ENCODE measurements at places on chromosomes 5 and 9.

- DNase-seq = no peak
Observed at GRCh38 chr9:121672986-121673385, 21.6 kb downstream of the DAB2IP start.

- DNase-seq = no peak
Observed at GRCh38 chr5:156991714-156992113, 28.7 kb upstream of the TIMD4 start.

DNA sequence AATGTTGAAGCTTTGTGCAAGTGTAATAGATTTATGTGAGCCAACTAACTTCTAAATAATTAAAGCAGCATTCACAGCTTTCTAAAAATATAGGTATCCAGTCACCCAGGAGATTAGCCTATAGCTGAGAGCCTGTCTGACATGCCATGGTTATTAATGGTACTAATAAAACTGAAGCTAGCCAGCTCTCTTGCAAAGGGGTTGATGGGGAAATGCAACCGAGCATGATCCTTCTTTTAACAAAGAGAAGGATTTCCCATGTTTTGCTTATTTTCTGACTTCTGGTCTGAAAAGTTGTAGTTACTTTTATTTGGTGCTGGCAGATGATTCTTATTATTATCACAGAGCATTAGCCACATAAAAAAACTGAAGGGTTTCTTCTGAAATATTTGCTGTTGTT is 488.7 kb upstream of the CYLC2 start:
- no peak for DNase-seq

DNA sequence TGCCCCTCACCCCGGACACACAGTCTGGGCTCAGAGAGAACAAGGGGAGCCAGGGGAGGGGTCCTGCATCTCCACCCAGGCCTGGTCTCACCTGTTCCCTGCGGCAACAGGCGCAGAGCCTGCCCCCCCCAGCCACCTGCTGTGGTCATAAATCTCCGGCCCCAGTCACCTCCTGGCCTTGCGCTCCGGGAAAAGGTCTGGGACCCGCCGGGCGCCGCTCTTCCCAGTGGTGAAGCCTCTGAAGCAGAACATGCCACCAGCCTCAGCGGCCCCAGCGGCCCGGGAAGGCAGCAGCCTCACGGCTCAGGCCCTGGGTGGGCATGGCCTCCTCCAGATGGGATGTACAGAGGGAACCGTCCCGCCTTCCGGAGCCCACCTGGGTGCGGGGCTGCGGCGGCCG is 20.6 kb downstream of the NOTCH1 start:
- DNase-seq = no peak

DNA sequence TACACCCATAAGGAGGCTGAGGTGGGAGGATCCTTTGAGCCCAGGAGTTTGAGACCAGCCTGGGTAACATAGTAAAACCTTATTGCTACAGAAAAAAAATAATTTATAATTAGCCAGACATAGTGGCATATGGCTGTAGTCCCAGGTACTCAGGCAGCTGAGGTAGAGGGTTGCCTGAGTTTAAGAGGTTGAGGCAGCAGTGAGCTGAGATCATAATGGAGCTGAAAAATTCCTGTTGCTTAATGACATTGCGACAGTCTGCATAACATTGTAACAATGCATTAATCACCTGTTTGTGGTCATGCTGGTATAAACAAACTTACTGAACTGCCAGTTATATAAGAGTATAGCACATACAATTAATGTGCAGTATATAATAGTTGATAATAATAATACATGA is 214.2 kb downstream of the TRIM32 start:
- no peak for DNase-seq

DNA sequence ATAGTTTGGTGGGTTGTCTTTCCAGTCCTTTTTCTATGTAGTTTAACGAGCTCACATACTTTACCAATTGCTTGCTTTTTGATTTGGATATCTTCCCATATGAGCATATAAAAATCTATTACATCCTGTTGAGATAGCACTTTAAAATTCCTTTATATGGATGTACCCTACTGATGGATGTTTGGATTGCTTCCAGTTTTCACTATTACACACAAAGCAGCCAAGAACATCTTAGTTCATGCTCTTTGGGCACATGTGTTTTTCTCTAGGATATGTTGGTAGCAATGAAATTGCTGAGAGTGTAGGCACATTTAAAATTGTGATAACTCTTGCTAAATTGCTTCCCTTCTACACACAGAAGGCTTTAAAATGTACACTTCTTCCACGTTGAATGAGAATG is 56.1 kb upstream of the NTRK2 start:
- DNase-seq = no peak

DNA sequence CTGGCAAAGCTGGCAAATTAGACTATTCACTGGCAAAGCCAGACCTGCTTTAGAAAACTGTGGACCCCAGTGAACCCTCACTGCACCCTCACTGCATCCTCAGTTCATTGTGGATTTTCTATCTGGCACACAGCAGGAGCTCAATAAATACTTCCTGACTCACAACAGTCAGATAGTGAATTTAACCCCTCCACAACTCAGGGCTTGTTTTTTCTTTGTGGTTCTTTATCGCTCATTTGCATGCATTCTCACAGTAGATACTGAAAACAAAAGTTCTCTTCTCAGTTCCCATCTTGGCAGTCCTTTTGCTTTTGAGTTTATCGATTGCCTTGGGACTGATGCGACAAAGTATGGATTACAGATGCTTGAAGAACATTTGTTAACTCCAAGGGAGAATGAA is 99.8 kb downstream of the ACTL7B start:
- no peak for DNase-seq

- no peak for DNase-seq
Observed at GRCh38 chr9:113375057-113376023, 1.4 kb downstream of the HDHD3 start.

DNA sequence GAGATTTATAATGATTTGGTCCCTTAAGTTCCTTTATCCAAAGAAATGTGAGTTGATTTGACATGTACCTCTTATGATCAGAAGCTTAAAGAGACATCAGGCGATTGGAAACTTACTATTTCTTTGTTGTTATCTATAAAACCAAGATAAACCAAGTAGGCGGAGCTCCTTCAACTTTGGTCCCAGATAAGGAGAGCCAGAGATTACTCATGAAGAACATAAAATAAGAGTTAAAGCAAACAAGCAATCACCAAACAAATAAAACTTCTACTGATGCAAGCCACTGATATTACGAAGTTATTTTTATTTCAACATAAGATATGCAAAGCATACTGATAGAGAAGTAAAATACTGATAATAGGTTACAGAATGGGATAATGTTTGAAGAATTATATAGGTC is 141.5 kb upstream of the CDH18 start:
- DNase-seq = no peak

- no peak for DNase-seq
Observed at GRCh38 chr5:17794201-17794600, 159.9 kb downstream of the TAF11L14 start.

DNA sequence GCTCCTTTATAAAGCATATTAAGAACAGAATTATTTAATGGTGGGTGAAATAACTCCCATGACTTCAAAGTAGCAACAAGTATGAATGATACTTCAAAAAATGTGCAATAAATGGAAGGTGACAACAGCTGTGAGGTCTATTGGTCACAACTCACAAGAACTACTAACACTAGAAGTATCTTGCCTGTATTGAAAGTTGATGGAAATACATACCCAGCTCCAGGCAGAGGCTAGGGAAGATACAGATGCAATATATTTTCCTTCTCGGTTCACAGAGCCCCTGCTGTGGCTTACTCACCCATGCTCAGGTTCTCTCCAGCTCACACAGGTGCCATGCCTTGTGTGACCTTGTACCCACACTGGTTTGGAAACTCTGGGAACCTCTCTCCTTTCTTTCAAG is 133.8 kb downstream of the LIFR start:
- no peak for DNase-seq

- DNase-seq = no peak
Observed at GRCh38 chr9:76588316-76588715, 129.3 kb downstream of the GCNT1 start.

DNA sequence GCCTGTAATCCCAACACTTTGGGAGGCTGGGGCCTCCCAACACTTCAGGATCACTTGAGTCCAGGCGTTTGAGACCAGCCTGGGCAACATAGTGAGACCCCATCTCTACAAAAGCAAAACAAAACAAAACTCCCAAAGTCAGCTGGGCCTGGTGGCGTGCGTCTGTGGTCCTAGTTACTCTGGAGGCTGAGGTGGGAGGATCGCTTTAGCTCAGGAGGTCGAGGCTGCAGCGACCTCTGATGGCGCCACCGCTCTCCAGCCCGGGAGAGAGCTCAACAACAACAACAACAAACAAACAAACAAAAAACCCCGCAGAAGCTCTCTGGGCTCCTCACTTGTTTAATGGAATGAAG is 528 bp downstream of the ACOT12 start:
- no peak for DNase-seq

GRCh38 chr9:109593612-109594011 is 95.5 kb upstream of the PTPN3 start:
- no peak for DNase-seq

- DNase-seq = peak; percentile 78
Observed at GRCh38 chr9:94945197-94946144, 219.0 kb downstream of the AOPEP start.

- no peak for DNase-seq
Observed at GRCh38 chr5:14781106-14781505, 90.5 kb downstream of the ANKH start.

- no peak for DNase-seq
Observed at GRCh38 chr5:56981548-56982315, 29.8 kb upstream of the MIER3 start.

DNA sequence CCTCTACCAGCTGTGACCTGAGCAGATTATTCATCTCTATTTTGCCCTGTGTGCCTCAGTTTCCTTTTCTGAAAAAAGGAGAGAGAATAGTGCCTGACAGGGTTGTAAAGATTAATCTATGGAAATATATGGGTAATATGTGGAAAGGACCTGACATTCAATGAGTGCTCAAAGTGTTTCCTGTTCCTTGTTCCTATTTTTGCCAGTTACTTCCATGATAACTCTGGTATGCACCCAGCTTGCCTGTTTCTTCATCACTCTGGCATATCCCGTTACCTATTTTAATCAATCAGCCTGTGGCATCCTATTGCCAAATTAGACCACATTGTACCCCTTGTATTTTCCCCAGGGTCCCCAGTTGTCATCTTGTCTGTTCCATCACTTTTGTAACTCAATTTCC is 3.6 kb upstream of the ARAP3 start:
- DNase-seq = no peak

- DNase-seq = no peak
Observed at GRCh38 chr5:172370648-172371545, 83.4 kb downstream of the SH3PXD2B start.

DNA sequence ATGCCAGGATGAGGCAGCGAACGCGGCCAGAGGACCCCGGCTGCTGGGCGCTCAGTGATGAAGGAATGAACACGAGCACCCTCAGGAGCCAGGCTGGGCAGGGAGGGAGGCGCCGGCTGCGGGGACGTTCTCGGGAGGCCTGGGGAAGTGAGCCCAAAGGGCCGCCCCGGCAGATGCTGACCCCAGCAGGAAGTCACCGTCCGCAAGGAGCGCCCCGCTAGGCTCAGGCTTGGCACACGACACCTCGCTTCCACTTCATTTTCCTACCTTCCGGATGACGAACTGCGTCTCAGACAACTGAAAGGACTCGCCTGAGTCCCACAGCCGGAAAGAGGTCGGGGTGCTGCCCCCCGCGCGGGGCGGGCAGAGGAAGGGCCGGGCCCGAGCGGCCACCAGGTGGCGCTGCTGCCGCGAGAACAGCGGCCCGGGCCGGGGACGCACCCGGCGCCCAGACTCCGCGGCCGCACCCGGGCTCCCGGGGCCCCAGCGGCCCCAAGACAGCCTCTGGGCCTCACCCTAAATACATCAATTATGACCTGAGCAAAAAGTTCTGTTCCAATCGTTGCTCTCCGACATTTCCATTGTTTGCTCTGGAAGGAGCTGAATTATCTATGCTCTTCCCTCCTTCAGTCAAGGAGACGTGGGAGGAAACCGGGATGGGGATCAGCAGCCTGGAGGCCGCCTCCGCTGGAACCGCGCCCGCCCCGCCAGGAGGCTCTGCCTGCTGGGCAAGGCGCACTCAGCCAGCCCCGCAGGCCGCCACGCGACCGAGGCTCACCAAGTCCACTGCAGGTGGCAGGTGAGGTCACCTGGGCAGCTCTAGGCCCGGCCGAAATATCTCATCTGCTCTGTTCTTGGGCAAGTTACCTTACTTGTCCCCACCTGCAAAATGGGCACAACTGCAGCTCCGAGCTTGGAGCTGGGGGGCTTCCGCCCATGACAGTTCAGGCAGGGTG is 107.0 kb downstream of the ZNF354C start:
- DNase-seq = peak; percentile 68

DNA sequence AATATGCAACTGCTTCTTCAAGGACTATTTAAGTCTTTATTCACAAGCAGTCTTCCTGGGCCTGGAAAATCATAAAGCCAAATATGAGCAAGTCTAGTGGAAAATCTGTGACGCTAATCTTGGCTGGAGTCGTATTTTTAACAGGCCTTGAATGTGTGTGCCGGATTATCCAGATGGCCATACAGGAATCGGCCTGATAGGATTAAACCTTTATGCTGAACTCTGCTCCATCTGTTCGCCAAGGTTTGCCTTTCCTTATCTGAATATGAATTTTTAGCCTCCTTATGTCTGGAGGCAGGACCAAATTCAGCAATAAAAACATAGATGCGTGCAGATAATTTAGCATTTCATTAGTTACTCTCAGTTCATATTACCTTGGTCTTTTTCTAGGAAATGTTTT is 294.5 kb downstream of the EBF1 start:
- DNase-seq = no peak

- DNase-seq = no peak
Observed at GRCh38 chr5:73363911-73364730, 84.5 kb downstream of the FOXD1 start.

DNA sequence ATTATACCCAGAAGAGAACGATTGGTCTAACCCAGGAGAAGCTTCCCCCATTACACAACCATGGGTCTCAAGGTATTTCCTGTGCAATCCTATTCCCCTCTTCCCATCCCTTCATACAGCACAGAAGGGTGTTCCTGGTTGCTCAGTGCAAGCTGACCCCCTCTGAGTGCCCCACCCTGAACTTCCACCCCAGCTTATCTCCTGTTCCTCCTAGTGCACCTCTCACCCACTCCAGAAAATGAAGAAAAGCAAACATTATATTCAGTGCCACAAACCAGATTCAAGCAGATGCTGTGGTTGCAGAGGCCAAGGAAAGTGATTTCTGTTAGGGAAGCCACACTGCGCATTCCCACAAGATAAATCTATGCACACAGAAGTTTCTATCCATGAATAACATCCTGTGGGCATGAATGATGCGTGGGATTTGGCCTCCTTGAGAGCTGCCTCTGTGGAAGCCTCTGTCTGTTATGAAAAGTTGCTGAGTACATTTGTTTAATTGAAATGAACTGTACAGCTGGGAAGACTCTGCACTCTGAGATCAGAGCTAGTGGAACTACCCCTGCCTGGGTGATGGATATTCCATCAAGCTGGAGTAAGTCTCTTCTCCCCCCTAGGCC is 2.2 kb upstream of the OR2S2 start:
- DNase-seq = no peak

GRCh38 chr5:78526049-78526525 is 122.5 kb downstream of the LHFPL2 start:
- DNase-seq = peak; percentile 61

- no peak for DNase-seq
Observed at GRCh38 chr9:136373300-136374182, at the start of gene CARD9. Gene CARD9 (minus strand): TSS chr9:136373669. CDS start chr9:136372078, 1,591 bp downstream.

- DNase-seq = no peak
Observed at GRCh38 chr9:132698989-132699388, 28.7 kb downstream of the GTF3C4 start.

- no peak for DNase-seq
Observed at GRCh38 chr5:138981131-138981530, 106.0 kb upstream of the LRRTM2 start.

GRCh38 chr5:177409043-177409801 is at the start of gene F12:
Gene F12 (minus strand): TSS chr5:177409564. CDS start chr5:177409527, 37 bp downstream.
- DNase-seq = no peak

GRCh38 chr5:29790281-29790680 is 1403.2 kb upstream of the CDH6 start:
- no peak for DNase-seq

Measured in tibial artery (tissue), 4 donors.